ENCODE measurements at places on chromosomes 2 and 18.

GRCh38 chr2:85732467-85733120 is 21.2 kb upstream of the ATOH8 start:
- no peak for DNase-seq

GRCh38 chr2:65416945-65417344 is 15.5 kb downstream of the SPRED2 start:
- DNase-seq, result no peak

- no peak for DNase-seq
Observed at GRCh38 chr2:55879976-55880375, 43.6 kb downstream of the EFEMP1 start.

DNA sequence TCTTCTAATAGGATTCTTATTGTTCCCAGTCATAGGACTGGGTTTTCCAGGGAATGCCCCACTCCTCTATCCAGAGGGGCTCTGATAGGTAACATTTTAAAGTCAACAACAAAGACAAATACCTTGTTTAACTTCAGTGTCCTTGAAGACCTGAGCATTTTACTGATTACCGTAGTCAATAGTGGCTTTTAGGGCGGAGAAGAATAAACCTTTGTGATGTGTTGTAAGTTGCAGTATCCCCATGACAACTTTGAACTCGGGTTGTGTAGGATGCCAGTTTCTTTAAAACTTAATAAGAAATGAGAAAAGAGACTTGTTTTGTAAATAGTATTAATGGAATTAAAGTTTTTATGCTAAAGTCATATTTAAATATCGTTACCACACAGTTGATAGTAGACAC is 6.0 kb downstream of the GATA6 start:
- DNase-seq, result no peak

DNA sequence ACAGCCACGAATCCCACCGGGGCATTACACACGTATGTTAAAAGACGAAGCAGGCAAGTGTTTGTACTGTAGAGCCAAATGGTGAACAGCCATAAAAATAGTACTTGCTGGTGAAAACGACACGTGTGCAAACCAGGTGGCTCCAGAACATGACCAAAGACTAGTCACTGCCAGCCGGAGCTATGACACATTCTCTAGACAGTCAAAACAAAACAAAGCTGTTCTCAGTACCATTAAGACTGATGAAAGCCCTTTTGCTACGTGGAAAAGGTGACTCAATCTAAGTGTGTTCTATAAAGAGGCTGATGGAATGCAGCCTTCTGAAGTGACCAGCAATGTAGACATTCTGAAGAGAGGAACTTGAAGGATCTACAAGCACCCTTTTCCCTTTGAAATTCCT is 367.7 kb upstream of the NETO1 start:
- DNase-seq, result no peak

GRCh38 chr18:26356045-26356785 is 130.0 kb downstream of the TAF4B start:
- no peak for DNase-seq

DNA sequence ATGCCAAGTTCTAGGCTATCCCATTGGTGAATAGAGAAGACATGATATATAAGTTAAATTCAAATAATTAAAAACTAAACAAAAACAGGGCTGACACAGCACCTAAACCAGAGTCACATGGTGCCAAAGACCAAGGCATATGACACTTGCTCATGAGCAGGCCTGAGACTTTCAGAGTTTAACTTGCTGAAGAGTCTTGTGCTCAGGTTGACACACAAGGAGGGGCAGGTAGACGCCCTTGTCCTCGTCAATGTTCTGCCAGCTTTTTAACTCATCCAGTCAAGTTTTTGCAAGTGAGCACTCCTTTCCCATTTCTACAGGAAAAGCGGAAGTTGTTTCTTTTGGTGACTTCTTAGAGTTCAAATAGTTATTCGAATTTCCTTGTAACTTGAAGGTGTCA is 289.7 kb downstream of the CYRIA start:
- DNase-seq, result no peak

GRCh38 chr2:61178603-61179545 is 16.9 kb downstream of the C2orf74 start:
- DNase-seq, result no peak

DNA sequence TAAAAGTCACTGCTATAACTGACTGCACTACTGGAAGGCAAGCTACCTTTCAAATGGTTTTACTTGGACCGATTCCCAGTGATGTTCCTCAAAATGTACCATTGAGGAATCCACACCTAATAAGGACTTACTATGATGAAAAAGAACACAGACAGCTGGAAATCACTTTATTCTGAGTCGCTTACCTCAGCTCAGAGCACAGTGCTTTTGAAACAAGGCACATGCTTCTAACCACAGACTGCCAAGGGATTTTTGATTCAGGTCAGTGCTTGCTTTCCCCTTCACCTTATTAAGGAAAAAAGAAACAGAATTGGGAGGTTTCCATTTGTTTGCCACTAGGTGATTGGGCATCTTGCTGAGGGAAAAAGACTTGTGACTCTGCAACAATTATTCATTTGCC is 707.5 kb upstream of the FSHR start:
- DNase-seq, result no peak

DNA sequence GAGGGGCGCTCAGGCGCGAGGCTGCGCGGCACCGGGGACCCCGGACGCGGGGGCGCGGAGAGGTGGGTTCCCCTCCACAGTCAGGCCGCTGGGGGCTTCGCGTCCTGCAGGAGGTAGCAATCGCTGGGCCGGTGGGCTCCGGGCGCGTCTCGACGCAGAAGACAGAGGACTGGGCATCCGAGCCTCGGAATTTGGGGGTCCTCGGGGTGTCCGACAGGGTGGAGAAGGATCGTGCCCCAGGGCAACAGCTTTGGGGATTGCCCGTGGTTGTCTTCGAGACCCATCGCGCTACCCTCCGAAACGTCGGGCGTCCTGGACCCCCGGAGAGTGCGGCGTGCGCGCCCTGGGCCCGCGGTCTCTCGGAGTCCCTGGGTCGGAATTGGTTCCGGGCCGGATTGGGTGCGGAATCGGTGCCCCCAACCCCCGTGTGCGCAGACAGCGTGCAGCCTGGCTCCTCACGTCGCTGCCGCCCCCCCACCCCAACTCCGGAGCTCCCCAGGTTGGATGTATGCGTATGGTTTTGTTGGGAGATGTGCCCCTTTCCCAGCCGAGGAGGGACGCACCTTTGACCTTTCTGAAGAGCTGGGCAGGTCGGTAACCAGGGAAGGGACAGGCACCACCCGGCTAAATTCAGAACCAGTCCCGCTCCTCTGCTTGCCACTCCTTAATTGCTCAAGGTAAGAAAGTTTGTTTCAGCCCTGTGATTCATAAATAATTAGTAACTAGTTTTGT is 750 bp downstream of the NPAS2 start:
- DNase-seq, result no peak

DNA sequence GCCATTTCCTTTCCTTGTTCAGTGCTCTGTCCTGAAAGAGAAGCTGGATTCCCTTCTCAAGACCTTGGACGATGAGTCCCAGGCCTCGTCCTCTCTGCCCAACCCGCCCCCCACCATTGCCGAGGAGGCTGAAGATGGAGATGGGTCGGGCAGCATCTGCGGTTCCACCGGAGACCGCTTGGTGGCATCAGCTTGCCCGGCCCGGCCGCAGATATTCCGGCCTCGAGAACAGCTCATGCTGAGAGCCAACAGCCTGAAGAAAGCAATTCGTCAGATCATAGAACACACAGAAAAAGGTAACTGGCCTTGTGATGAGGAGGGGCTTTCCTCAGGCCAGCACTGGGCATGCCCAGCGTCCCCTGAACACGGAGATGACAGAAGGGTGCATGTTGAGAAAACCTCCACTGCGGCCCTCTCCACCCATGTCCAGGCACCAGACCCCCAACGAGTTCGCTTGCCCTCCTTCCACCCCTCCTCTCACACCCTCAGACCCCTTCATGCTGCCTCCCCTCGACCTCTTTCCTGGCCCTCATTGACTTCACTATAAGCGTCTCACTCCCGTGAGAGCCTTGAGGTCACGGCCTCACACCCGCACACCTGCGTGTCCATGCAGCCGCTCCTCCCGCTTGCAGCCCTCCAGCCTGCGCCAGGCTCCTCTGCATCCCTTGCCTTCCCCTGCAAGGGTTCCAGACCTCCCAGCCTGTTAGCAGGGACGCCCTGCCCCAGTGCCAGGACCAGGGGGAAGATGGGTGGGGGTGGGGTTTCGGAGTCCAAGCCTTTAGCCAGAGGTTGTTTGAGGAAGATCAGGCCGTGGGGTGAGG is 95.0 kb downstream of the DGKD start:
- no peak for DNase-seq

GRCh38 chr18:356778-357177 is 88.9 kb upstream of the THOC1 start:
- DNase-seq, result no peak

- DNase-seq, result no peak
Observed at GRCh38 chr2:200305797-200306195, 697 bp upstream of the SPATS2L start.

GRCh38 chr2:230299618-230300017 is 27.4 kb upstream of the SP140L start:
- no peak for DNase-seq

Measured in T-helper 2 cell (primary cell).